ENCODE measurements at places on chromosomes 4 and X.

- DNase-seq = no peak
Measured at GRCh38 chr4:10184041-10184440, 67.4 kb upstream of the WDR1 start.

DNA sequence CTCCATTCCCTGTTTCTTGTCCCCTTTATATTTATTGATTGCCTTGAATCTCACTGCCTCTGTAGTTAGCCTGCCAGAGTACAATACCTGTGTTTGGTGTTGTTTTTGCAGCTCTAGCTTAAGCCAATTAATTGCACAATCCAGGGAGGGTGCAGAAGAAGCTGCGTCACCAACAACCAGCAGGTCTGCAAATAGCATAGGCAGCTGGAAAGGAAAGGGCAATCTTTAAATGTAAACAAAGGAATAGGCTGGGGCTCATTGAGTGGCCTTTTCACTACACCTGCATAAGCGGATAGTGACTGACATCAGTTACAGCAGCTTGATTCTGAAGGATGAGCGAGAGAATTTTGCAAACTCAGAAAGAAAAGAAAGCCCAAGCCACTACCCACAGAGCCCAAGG, 106.8 kb upstream of the RAI2 start:
- DNase-seq = no peak

DNA sequence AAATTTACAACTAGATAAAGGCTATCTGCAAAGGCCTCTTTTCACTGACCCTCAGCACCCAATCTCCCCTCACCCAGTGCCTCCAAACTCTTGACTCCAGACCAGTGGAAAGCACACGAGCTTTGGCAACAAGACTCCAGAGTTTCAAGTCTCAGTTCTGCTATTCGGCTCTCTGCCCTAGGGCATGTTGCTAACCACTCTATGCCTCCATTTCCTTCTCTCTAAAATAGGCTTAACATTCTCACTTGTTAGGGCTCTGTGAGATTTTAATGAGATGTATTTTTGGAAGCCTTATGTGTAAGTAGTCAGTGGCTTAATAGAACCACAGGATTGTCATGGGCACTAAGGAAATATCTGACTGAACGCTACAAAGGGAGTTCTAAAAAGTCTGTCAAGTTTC, 116.5 kb upstream of the IQCM start:
- no peak for DNase-seq

DNA sequence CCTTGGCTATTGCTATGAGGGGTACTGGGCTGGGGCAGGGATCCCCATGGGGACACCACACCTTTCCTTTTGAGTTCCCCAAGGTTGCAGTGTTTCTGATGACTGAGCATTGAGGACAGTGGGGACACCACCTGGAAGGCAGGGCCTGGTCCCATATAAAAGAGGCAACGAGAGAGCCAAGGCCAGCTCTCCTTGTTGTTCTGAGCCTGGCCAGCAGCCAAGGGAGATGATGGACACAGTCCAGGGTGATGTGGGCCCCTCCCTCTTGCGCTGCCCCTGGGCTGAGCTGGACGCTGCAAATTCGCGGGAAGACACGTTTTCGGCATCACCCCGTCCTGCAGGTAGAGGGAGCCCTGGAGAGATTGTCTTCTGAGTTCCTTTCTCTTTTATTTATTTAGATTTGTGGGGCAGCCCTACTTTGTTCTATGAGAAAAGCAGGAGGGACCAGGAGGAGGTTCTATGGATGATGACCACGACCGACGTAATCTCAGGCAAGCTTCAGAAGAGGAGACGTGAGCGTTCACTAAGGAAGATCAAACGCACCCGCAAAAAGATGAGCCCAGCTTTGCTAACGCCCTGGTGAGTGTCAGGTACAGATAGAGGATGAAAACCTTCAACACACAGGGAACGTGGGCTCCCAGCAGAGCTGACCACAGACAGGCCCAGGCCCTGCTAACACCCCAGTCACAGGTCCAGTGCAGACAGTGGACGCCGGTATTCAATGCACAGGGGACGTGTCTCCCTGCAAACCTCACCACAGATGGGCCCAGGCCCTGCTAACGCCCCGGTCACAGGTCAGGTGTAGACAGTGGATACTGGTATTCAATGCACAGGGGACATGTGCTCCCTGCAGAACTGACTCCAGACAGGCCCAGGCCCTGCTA, 97.4 kb downstream of the SHOX start:
- no peak for DNase-seq

DNA sequence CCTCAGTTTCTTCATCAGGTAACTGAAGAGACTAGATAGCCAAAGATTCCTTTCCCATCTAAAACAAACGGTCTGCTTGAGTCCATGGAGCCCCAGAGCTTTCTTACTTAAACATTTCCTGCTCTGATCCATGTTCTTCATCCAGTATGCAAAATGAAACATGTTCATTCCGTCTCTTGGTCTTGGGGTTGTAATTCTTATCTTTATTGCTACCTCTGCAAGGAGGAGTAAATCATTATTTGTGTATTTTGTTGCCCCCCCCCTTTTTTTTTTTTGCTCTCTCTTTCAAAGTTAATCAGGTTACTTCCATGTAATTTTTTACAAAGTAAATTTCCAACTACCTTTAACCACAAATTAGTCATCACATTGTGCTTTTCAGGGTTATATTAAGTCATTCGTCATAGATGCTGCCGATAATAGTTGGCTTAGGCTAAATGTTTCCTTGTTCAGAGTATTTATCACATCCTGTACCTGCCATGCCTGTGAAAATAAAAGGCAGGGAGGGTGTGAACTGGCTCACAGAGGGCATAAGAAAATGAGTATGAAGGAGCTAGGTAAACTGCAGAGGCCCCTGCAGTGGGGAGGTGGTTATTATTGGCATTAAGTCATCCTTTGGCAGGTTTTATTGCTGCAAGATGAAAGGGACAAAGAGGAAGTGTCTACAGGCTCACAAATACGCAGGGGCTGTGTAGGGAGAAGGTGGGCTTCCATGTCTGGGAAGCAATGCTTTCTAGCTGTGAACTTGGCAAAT, 76.7 kb upstream of the HS3ST1 start:
- no peak for DNase-seq

Measured in stimulated activated CD4-positive, alpha-beta T cell treated with anti-CD3 and anti-CD28 coated beads, Interleukin-15, amount 100 ng/mL, for 1 hour (primary cell).